ENCODE measurements at places on chromosomes 11 and 22.

- DNase-seq: no peak
Observed at GRCh38 chr11:46484101-46484500, 92.5 kb upstream of the CHRM4 start.

DNA sequence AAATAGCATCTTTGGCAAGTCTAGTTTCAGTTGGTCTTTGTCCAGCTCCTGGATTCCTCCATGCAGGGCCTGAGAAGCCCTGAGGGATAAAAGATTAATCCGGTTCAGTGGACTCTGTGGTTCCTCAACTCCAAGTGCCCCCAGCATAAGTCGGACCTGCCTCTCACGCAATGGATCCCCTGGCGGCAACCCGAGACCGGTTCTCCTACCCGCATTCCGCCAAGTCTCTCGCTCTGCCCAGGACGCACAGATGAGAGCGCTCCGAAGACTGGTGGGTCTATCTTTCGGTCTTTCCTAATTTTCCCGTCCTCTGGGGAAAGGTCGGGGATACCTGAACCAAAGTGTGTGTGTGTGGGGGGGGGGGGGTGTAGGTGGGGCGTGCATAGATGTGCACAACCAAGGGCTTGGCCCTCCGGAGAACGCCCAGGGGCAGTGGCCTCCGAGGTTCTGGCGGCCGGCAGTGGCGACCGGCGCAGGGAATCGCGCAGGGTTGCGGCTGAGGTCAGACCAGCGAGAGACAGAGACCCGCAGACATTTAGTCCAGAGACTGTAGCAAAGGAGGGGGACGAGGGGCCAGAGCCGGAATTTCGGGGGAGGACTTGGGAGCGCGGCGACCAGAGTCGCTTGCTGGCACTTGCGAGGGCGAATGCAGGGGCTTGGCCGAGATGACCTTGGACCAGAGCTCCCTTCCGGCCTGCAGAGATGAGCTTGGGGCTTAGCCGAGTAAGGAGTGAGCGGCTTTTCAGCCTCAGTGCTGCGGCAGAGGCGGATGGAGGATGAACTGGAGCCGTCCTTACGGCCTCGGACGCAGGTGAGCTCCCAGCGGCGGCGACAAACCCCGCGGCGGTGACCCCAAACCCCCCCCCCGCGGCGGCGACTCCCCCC, 712 bp upstream of the SLC2A11 start:
- no peak for DNase-seq

DNA sequence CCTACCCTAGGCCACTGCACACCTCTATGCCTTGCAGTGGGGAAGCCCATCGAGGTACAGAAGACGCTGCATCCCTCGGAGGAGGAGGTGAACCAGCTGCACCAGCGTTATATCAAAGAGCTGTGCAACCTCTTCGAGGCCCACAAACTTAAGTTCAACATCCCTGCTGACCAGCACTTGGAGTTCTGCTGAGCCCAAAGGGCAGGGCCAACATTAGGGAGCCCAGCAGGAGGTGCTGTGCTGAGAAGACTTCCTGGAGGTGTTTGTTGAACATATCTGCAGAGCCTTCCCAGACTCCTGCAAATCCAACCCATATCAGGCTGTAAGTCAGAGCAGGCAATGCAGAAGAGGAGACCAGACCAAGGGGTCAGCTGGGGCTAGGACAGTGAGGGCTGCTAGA, 13.5 kb downstream of the MOGAT2 start:
- DNase-seq: no peak

- DNase-seq: no peak
Observed at GRCh38 chr22:24437741-24438328, 10.4 kb downstream of the ADORA2A start.

- no peak for DNase-seq
Observed at GRCh38 chr22:23793326-23793725, 6.6 kb downstream of the SMARCB1 start.

DNA sequence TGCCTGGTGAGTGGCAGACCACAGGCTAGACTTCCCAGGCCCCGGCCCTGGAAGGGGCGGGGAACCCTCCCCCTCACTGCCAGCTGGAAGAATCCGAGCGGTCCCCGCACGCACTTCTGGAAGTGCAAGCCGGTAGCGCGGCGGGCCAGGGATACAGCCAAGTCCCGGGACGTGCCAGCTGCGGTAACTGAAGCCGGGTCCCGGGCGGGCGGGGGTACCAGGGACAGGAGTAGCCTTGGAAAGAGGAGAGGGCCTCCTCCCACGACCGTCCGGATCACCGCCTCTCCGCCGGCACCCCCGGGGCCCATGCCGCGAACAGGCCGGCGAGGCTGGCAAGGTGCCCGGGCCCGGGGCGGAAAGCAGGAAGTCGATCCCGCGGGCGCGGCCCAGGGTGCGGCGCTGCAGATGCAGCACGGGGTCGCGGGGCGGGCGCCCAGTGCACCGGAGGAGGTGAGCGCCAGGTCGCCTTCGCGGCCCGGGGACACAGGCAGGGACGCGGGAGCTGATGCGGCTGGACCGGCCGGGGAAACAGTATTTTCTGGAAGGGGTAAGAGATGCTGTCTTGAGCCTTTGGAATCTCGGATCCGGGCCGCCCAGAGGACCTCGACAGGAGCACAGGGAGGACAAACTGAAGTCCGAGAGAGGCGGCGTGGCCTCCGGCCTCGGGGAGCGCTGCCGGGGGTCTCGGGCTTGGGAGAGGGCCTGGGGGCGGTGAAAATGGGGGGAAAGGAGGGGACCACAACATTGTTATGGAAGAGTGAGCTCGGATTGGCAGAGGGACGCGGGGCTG, 783 bp upstream of the SLC35C1 start:
- DNase-seq: peak; percentile 59

DNA sequence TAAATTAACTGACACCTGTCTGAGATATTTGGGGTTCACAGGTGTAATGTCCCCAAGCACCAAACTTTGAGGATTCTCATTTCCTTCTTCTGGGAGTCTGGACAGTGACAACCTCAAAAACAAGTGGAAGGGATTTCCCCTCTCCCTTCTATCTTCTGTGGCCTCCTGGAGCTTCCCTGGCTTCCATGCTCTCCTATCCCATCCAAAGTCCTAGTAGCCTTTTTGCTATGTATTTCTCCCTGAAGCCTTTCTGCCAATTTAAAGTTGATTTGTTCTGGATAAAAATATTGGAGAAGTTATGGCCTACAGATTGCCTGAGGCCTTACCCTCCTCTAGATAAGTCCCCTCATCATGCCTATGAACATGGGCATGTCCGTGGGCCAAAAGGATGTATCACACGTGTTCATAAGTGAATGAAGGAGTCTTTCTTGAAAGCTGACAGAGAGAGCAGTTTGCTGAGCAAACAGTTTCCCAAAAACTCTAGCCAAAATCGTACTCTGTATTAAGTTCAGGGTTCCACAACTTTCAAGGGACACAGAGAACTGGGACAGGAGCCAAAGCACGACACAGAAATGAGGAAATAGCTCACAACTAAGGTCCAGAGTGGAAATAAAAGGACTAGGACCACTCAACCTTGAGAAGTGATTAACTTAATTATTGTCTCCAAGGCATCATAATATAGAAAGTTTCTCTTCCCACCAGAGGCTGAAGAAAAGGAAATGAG, 6.7 kb downstream of the HEPACAM start:
- DNase-seq: no peak

- no peak for DNase-seq
Observed at GRCh38 chr22:49748514-49748913, 79.2 kb downstream of the BRD1 start.

GRCh38 chr11:1959786-1960185, 12.7 kb downstream of the MRPL23 start:
- no peak for DNase-seq

- DNase-seq: no peak
Observed at GRCh38 chr11:102485095-102485722, 32.6 kb upstream of the TMEM123 start.

DNA sequence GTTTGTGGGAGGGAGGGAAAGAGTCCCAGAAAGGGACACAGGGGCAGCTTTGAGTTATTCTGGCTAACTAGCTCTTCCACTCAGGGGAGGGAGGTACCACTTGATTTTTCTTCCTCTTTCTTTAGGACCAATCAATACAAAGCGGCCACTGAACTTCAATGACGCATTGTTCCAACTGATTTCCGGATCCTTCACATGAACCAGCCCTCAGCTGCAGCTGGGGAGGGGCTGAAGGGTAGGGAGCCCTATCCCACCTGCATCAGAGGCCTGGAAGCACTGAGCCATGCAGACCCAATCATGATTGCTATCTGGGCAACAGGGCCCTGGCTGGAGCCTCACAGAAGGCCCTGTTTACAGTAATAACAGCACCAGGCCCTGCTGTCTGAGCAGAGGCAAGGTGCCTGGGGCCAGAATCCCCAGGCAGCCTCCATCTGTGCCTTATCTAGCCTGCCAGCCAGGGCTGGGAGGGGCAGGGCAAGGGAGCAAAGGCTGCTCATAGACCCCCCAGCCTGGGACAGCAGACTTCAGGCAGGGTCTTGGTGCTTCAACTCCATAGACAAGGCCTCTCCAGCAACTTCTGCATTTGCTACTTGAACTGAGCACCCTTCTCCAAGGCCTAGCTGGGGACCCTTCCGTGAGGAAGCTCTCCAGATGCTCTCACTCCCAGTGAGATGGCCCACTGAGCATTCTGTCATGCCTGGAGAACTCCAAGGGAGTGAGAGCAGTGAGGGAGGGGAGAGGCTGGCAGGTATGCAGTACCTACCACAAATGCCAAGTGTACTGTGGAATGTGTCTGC, 22.5 kb downstream of the CLPB start:
- DNase-seq: no peak

DNA sequence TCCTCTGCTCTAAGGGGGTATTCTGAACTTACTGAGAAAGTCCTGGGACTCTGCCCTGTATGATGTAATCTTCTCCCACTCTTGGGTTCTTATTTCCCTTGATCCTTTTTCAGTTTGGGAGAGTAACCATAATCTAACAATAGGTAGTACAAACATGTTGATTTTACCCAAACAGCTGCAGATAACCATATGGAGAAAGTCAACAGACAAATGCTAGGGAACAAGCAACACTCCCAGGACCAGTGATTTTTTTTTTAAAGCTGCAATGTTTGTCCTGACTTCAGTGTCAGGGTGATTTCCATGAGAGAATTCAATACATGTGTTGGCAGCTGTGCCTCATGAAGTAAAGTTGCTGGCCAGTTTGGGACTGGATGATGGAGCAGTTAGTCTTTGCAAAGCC, 156.5 kb downstream of the FCHSD2 start:
- no peak for DNase-seq

GRCh38 chr11:75475767-75476650, 43.0 kb upstream of the KLHL35 start:
- DNase-seq: no peak

- no peak for DNase-seq
Observed at GRCh38 chr22:30047364-30047738, 32.9 kb upstream of the HORMAD2 start.

DNA sequence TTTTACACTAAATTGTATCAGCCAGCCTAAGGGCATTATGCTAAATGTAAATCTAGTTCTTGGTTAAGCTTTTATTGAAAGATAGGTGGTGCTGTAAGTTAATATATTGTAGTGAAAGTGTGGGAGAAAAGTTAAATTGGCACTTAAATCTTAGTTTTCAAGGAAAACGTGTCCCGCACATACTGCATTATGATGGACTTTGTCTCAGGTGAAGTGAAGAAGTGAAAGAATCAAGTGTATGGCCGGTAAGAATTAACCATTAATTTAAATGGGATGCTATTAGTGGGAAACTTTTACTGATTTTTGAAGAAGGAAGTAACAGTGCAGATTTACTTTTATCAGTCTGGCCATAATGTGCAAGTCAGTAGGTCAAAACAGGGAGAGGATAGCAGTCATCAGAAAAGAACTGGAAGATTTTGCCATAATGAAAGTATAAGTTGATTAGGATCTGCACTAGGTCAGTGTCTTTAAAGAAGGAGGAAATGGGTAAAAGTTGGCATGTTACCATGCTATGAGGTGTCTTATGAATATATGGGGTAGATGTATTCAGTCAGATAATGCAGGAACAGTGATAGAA, 81.6 kb downstream of the PDHX start:
- peak; percentile 47 for DNase-seq

- DNase-seq: peak; percentile 36
Observed at GRCh38 chr22:41873391-41873790, 40.5 kb downstream of the SREBF2 start.

- no peak for DNase-seq
Observed at GRCh38 chr11:47577460-47578041, 1.2 kb downstream of the KBTBD4 start.

DNA sequence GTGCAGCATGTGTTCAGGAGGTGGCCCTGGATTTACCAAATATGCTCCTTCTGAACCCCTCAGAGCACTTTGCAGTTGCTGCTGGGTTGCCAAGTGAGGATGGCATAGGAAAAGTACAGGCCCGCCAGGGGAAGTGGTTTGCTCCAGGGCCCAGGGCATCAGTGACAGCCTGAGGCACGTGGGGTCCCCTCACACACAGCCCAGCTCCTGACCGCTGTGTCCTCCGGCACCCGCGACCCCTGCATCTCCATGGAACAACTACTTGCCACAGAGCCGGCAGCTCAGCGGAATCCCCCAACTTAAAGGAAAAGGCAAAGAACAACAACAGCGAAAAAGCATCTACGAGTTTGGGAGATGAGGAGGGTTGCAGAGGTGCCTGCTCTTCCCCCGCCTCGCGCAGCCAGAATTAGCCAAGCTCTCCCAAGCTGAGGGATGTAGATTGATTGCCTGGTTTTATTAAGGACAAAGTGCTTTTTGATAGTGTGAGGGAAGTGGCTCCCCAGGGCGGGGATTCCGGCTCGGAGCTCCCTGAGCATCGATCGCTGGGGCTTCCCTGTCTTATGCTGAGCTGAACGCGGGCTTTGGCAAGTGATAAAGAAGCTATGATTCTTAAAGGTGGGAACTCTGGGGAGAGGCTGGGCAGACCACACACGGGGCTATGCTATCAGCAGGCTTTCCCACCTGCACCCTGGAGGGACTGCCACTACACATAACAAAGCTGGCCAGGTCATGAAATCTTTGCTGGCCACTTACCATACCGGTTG, 174.5 kb downstream of the CEP164 start:
- no peak for DNase-seq

DNA sequence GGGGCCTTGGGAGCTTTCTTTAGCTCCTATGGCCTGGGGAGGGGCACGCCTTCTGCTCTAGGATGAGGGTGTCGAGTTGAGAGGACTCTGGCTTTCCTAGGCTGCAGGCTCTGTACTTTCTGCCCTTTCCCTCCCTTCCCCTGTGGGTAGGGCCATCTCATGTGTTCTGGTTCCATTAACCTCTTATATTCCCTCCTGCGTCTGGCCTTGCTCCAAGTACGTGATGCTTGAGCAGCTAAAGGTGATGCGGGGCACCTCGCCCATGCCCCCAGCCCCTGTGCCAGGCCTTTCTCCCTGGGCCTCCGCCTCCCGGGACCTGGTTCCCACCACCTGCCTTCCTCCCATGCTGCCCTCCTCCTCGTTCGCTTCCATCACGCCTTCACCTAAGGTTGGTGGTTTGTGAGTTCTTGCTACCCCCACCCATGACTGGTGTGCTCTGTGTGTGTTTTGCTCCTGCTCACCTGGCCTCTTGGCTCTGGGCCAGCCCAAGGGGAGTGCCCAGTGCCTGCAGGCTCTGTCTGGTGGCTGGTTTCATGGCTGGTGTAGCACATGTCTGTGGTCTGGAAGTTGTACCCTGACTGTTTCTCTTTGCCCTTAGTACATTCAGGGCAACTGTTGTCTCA, 34.1 kb downstream of the PHLDB1 start:
- DNase-seq: no peak

DNA sequence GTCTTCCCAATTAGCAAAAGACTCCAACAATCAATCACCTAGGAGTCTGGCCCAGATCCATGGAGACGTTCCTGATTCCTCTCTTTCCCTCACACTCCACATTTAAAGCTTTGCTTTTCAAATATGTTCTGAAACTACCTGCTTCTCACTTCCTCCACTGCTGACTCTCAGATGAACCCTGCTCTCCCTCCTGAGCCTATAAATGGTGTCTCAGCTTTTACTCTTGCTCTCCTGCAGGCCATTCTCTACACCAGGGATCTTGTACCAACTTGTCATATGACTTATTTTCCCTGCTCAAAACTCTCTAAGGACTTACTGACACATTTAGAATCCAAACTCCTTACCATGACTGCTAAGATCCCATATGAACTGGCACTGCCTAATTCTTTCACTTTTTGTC, 138.4 kb upstream of the DDI1 start:
- no peak for DNase-seq
